ENCODE measurements at places on chromosomes 6 and 20. TPM values are rescaled to one million over a fixed set of nuclear protein-coding genes. Genes with fewer than 3 reads are reported as not detected.

- DNase-seq = no peak
Observed at GRCh38 chr6:20352346-20352745, 49.3 kb upstream of the E2F3 start.

DNA sequence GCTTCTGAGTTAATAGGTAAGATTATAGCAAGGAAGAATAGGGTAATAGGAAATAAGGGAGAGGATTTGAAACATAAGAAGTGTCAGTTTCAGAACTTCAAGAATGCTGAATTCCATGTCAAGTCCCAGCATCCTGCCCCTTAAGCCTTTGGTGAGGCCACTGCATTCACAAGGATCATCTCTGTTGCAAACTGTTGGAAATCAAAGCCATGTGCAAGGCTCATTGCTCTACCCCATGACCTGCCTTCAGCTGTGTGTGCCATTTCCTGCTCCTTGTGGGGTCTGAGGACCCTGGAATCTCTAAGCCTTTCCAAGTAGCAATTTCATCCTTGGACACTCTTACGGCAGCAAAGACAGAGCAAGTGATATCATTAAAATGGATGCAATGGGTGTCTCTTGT, 203.0 kb downstream of the CDC5L start:
- DNase-seq = no peak

DNA sequence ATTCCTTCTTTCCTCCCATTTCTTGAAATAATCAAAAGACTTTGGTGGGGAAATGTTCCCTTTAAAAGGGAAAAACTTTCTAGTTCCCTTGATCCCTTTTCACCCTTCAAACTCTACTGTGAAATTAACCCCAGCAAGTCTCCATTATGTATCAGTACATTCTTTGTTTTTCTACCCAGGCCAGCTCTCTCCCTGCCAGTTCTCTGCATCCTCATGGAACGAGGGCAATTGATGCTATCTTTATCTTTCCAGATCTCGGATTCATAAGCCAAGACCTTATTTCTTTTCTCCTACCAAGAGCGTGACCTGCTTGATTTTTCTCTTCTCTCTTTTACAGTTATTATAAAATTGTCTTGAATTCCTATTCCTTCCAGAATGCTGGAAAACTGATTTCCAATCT, 75.8 kb downstream of the ADGRB3 start:
- DNase-seq = no peak

DNA sequence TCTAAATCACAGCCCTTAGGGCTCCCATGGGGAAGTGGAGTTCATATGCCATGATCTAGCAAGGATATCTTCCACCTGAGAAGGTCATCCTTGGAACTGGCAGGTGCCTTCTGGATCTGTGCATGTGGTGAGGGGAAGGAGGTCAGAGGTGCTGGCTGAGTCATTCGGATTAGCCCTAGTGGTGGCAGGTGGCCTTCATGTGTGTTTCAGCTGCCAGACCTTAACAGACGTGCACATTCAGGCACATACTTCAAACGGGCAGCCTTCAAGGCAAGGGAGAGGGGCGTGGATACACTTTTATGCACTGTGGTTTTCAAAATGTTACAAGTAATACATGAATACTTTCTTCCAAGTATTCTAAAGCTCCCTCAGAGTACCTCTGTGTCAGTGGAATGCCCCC, 51.2 kb downstream of the BMP6 start:
- DNase-seq = no peak

GRCh38 chr20:50003253-50003656, 20.5 kb downstream of the SNAI1 start:
- no peak for DNase-seq

- DNase-seq = no peak
Observed at GRCh38 chr6:92682516-92683398, 736.6 kb downstream of the EPHA7 start.

The PDSS2 gene
- total RNA-seq = 6.5 TPM
